Activated CD4-positive, alpha-beta T cell treated with anti-CD3 and anti-CD28 coated beads for 1 hour (primary cell): ENCODE measurements at places on chromosomes 16 and 17.

DNA sequence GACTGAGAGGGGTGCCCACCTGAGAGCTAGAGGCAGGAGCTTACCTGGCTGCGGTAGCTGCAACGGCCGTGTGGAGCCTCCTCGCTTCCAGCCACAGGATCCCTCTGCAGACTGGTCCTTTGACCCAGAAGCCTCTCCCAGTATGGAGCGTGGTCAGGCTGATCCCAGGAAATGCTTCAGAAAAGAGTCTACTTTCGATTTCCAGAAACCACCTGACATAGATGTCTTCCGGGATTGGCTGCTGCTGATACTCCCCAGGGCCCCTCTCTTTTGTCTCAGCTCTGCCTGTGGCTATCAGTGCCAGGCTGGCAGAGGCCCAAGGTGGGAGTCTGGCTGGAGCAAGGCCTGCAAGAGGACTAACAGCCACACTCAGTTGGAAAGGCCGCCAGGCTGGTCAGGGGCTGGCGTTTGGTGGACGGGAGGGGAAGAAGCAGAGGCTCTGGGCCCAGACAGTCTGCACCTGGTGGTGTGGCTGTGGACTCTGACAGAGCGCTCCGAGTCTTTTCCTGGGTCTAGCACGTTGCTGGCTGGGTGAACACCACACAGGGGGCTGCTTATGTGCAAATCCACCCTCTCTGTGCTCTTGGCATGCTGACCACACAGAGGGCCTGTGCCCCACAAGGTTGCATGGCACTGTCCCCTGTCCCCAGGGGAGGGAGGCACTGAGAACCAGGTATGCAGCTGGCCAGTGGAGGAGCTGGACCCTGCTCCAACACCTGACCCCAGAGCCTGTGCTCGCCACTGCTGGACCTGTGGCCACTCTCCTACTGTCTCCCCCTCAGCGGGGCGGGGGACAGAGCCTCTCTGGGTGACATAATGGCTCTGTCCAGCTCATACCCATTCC lies at the start of gene LGALS3BP:
Gene LGALS3BP, minus strand, starts transcription at position 144 of the 844 bp plus-strand sequence. CDS start 2,732 bp downstream, outside the sequence.
- DNase-seq: no peak

GRCh38 chr16:72502594-72503005 lies 330.6 kb upstream of the PMFBP1 start:
- no peak for DNase-seq

GRCh38 chr17:70622368-70623260 lies 453.3 kb downstream of the KCNJ2 start:
- no peak for DNase-seq

DNA sequence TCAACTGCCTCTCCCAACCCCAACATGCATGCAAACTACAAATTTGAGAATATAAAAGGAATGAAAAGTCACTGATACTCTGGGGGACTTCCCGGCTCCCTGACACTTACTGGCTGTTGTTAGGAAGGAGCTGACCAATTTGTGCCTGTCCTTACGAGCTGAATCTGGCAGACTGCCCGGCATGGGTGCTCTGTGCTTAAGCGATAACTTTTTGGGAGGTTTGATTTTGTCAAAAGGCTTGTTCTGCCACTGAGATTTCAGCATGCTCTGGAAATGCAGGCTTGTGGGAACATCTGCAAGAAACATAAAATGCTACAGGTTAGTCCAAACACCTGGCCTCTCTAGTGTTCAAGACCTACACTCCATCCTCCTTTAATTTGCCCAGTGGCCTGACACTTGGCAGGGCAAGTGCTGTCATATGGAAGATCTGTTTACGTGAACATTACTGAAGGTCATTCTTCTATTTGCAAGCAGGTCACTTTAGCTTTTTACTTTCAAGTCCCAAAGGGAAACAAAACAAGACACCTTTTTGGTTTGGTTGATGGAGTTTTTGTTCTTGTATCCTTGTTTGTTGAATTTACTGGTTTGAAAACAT lies 40.6 kb downstream of the STH start:
- no peak for DNase-seq

GRCh38 chr17:36030956-36031355 lies 13.2 kb upstream of the CCL23 start:
- DNase-seq: no peak

DNA sequence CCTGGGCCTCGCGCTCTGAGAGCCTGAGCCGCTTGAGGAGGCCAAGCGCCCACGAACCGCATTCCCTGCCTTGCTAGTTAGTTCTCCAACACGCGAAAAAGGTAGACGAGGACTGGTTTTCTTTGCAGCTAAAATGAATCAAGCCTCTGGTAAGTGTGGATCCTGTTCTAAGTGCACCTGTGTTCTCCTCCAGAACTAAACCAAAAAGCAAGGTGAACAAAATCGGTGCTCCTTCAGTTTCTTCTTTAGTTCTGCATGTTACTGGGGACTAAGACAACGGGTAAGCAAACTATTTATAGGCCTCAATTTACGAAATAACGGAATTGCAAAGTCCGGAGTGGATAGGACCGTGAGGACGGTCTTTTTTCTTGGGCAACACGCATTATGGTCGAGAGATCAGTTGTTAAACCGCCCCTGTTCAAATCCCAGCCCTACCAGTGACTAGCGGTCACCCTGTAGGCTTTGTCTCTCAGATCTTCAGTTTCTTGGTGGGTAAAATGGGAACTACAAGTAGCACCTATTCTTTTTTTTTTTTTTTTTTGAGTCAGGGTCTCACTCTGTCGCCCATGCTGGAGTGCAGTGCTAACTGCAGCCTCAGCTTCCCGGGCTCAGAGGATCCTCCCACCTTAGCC lies 993 bp upstream of the ANKRD11 start:
- no peak for DNase-seq

DNA sequence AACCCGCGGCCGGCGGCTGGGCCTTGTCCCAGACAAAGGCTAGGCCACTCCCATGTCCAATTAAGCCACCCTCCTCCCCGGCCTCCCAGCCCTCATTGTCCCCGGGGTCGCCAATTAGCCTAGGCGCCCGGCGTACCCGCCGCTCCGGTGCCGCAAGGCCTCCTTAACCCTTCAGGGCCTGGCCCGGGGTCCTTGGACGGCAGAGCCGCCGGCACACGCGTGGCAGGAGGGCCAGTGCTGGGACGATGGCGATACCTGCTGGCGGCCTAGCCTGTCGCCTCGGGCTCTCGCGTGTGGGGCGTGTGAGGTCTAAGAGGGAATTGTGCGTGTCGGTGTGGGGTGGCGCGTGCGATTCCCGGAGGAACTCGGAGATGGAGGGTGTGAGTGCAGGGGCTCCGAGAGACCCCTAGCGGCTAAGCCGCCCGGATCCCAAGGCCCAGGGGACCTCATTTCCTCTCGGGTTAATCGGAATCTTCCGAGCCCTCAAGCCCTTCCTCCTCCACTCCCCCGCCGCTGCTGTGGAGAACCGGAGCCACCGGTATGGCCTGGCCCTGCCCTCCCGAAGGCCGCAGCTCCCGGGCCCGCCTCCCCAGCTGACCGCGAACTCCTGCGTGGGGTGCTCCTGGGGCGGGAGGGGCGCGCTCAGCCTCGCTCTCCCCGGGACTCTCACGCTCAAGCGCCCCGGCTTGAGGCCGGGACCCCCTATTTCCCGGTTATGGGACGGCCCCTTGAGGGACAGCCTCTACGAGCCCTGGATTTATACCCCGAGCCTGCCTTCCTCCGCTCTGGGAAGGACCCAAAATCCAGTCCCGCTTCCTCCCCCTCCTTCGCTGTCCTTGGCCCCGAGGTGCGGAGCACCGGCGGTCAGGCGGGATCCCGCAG lies 11.9 kb downstream of the TBX2 start:
- peak; percentile 9 for DNase-seq

GRCh38 chr17:65323049-65323448 lies 185.9 kb downstream of the RGS9 start:
- no peak for DNase-seq

DNA sequence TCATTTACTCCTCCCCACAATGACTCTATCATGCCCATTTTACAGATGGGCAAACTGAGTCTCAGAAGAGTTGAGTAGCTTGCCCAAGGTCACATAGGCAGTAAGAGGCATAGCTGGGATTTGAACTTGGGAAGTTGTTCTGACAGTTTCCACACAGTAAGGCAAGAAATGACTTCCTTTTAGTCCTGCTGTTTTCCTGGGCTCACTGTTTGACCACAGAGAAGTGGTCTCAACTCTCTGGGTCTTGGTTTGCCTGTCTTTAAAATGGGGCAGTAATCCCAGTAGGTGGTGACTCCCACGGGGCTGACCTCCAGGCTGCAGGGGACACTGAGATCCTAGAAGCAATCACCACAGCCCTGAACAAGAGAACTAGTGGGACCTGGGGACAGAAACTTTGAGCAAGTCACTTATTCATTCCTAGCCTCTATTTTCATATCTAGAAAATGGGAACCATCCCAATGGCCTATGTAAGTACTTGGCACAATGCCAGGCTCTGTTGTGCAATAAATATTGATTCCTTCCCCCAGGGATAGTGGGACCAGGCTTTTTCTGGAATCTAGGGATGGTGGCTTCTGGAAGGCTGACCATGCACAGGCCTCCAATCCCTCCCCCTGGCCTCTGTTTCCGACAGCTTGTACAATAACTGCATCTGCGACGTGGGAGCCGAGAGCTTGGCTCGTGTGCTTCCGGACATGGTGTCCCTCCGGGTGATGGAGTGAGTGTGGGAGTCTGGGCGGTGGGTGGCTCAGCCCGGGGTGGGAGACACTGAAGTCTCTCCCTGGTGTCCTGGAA lies 20.5 kb downstream of the DEXI start:
- DNase-seq: no peak

DNA sequence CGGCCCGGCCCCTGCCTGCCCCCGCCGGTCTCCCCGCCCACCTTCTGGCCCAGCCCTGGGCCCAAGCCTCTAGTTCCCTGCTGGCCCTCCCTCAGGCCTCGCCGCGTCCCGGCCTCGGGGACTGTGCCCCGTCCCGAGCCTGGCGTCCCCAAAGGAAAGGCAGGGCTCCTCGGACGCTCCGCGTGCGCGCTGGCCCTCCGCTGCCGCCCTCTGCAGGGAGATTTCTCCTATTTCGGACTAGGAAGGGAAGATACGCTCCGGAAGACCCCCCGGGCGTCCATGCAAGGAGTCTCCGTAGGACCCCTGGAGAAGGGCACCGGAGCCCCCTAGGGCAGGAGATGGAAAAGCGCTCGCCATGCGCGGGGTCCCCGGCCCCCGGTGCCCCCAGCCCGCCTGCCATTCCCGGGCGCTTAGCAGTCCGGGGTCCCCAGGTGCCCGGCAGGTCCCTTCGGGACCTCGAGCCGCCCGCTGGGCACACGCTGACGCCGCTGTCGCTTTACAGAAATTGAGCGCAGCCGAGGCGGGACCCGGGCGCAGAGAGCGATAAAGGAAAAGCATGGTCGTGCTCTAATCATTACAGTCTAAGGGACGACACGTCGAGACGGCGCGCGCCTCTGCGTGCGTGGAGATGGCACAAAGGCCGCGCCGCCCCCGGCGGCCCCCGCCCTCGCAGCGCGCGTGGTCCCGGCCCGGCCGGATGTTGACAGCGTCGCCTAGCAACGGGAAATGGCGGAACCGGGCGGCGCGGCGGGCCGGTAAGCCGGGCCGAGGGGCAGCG lies at the start of gene CCDC40:
Gene CCDC40, plus strand, starts transcription at position 706 of the 778 bp plus-strand sequence. Its CDS starts 21 bp downstream, at position 727.
- DNase-seq: peak; percentile 59

- DNase-seq: no peak
Measured at GRCh38 chr16:50428116-50428515, 59.3 kb upstream of the BRD7 start.

DNA sequence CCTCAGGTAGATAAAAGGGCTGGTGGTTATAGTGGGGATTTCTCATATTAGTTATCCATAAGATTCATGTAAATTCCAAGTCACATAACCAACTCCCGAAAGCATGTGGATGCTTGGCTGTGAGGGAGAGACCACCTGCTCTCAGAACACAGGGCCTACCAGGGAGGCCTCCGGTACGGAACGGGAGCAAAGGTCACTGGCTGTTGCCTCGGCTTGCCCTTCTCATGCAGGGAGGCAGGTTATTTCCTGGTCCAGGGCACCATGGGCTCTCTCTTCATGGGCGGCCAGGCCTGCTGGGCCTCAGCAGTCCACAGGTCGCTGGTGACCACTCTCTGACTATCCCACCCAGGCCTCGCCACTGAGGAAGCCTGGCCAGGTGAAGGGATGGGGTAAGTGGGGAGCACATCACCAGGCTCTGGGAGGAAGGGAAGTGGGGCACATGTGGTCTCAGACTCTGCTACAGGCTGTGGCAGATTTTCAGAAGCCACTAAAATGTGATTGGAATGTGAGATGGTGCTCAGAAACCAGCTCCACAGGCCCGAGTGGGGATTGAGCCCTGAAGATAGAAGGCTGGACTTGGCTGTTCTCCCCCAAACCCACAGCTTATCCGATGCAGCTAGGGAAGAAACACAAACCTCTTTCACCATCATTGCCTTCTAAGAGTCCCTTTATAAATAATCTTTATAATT lies 45.4 kb downstream of the HNF1B start:
- DNase-seq: no peak

- no peak for DNase-seq
Measured at GRCh38 chr17:45231481-45232116, 9.9 kb downstream of the FMNL1 start.
